ENCODE measurements at places on chromosomes 7 and 10.

DNA sequence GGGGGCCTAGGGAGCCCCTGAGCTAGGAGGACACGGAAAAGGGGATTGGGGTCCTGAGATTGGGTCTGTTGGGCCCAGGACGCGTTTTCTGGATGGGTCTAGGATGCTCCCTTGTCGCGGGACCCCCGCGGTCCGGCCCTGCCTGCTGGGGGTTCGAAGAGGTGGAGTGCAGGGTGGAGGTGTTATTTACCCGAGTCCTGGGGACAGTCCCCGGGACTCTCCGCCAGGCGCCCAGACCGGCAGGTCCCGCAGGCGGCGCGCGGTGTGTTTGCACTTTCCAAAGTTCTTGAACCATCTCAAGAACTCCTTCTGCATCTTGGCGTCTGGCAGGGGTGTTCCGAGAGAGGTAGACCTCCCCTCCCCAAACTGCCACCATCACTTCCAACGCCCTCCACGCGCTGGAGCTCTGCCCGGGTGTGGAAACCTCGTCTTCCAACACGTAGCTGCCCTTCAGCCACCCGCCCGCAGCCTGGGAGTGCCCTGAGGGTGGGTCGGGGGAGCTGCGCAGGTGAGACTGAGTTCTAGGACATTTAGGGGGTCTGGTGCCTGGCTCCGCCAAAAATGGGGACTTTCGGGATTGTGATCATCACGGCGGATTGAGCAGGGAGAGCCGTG is 569 bp downstream of the CAV1 start:
- DNase-seq, result peak; percentile 57

- no peak for DNase-seq
Observed at GRCh38 chr7:128266529-128266882, 25.4 kb downstream of the LEP start.

DNA sequence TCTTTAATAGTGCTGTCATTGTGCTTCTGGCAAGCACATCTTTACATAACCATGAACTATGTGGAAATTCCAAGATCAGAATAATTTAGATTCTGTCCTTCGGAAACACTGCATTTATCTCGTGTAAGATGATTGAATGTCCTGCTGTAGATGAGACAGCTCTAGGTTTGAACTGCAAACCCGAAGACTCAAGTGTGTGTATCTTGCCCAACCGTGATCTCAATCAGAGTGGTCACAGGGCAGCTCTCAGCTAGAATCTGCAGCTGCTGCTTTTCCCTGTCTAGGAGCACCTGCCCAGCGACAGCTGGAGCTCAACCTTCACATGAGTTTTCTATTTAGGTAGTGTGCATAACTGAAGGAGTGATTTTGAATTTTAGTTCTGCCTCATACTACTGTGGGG is 17.5 kb upstream of the KIF20B start:
- DNase-seq, result no peak

GRCh38 chr10:130416334-130417150 is 280.4 kb downstream of the GLRX3 start:
- no peak for DNase-seq

- no peak for DNase-seq
Observed at GRCh38 chr7:36460811-36461429, 71.3 kb downstream of the ANLN start.

DNA sequence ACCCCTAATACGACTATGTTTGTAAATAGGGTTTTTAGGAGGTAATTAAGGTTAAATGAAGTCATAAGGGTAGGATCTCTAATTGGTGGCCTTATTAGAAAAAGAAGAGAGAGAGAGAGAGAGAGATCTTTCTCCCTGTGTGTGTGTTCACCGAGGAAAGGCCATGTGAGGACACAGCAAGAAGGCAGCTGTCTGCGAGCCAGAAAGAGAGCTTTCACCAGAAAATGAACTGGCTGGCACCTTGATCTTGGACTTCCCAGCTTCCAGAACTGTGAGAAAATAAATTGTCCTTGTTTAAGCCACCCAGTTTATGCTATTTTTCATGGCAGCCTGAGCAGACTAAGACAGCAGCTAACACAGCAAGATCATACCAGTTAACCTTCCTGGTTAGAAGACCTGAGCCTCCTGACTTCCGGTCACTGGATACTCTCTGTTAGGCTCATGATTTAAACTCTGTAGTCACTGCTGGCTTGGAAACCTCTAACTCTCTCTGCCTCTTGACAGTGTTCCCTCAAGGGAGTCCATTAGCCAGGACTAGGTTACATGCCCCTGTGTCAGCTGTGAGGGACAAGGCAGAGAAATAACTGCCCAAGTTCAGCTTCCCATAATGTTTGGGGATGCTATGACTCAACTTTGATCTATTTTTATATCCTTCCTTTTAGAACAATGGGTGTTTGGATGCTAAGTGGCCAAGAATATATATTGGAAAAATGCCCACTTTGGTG is 102.3 kb downstream of the DYNC1I1 start:
- DNase-seq, result no peak

GRCh38 chr10:25639646-25640045 is 294.4 kb upstream of the MYO3A start:
- DNase-seq, result peak; percentile 15
